CD4-positive, alpha-beta T cell treated with Interleukin-1 beta for 1 hour (primary cell): ENCODE measurements at places on chromosomes 16 and 17.

DNA sequence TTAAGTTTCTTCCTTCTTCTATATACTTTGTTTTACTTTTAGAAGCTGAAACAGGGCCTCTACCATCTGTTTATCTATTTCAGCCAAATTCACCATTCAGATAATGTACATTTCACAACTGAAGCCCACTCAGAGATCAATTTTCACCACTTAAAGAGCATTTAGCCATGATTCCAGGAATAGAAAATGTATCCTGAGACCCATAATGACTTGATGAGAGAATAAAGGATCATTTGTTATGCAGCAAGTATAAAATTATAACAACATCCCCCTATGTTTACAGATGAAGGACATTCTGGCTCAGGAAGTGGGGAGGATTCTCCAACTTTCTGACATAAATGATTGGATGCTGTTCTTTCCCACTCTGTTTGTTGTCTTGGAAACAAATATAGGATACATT, 962.1 kb upstream of the EEF2KMT start:
- DNase-seq, result no peak

DNA sequence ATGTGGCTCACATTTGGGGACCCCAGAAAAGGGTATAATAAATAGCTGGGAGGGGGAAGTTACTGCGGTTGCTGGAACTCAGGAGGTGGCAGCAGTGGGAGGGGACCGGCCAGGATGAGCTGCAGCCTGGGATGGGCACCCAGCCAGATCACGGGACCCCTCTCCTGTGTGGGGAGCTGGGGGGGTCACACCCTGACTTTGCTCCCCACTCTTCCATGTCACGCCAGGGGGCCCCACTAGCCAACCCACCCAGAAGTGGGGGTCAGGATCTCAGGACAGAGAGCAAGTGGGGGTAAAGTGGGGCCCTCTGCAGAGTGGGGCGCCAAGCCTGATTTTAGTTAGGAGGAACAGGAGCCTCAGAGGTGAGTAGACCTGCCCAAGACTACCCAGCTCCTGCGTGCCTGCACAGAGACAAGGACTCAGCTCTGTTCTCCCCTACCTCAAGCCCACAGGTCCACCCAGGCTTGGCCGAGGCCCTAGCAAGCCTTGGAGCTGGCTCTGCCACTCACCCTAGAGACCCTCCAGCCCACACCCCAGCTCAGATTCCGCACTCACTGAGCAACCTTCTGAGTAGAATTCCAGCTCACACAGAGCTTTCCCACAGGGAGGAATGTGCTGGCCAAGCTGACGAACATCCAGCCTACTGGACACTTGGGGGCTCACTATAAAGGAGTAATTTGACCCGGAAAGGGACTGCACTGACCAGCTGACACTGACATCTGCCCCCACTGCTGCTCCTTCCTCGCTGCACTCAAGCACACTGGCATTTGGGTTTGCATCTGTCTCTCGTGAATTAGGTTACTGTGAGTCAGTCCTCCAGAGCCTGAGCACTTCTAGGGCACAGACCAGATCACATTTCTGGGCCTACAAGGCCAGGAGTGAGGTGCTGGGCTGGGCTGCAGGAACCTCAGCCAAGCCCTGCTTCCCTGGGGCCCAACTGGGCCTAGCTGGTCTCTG, 310.1 kb downstream of the C16orf95 start:
- DNase-seq, result no peak

GRCh38 chr17:63267846-63268245, 178.3 kb downstream of the CYB561 start:
- DNase-seq, result no peak

GRCh38 chr16:77918809-77919707, 103.3 kb upstream of the CLEC3A start:
- no peak for DNase-seq

DNA sequence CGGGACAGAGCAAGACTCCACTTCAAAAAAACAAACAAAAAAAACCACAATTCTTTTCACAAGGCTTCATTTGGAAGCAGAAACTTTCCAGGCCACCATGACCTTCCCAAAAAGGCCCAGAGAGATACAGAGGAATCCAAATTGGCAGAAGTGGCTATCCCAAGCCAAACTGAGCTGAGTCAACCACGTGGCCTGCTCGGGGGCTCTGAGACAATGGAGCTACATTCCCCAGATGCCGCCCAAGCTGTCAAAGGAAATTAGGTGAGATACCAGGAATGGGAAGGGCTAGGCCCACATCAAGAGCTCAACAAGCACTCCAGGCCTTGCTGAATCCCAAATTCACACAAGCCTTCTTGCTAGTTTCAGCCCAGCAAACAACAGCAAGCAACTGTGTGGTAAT, 5.7 kb upstream of the EXOSC6 start:
- no peak for DNase-seq

DNA sequence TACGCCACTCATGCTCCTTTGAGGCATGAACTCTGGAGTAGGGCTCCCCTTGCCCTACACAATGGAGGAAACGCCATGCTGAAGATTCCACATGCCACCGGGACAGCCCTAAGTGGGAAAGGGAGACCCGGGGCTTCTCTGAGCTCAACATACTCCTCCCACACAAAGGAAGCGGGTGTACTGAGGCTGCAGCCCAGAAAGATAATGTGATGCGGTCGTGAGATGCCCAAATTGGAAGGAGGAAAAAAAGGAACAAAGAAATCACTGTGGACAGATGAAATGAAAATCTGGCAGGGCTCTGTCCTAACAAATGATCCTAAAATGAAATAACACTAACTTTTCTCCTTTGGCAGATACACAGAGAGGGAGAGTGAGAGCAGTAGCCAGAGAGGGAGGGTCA, 182.1 kb downstream of the ZFHX3 start:
- no peak for DNase-seq

GRCh38 chr16:52547834-52548215, 882 bp upstream of the TOX3 start:
- DNase-seq, result no peak

DNA sequence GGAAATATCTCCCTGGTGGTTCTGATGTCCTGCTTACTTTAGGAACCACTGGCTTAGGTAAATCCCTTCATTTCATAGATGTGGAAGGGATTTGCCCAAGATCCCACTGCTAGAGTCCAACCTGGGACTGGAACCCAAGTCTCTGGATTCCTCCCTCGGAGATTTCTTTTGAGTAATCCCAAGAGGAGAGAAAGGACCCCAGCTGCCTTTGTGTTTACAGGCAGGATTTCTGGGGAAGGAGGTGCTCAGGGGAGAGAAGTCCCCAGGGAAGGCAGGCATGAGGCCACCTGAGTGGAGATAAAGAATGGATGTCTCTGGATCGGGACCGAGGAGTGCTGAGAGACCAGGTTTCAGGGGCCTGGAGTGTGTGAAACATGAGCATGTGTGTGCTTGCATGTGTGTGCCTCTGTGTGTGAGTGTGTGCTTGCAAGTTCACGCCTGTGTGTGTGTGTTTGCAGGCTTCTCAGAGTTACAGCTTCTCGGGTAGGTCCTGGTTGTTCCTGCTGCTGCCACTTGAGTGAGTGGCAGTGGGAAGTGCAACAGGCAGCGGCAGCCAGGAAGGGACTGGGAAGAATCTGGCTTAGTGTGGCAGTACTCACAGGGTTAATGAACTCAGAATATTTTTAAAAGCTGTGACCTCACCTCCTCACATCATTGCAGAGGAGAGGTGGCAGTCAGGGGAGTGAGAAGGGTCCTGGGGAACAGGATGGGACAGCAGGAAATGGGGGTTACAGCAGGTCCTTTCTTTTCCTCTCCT, 2.2 kb downstream of the KCNH6 start:
- DNase-seq, result no peak

DNA sequence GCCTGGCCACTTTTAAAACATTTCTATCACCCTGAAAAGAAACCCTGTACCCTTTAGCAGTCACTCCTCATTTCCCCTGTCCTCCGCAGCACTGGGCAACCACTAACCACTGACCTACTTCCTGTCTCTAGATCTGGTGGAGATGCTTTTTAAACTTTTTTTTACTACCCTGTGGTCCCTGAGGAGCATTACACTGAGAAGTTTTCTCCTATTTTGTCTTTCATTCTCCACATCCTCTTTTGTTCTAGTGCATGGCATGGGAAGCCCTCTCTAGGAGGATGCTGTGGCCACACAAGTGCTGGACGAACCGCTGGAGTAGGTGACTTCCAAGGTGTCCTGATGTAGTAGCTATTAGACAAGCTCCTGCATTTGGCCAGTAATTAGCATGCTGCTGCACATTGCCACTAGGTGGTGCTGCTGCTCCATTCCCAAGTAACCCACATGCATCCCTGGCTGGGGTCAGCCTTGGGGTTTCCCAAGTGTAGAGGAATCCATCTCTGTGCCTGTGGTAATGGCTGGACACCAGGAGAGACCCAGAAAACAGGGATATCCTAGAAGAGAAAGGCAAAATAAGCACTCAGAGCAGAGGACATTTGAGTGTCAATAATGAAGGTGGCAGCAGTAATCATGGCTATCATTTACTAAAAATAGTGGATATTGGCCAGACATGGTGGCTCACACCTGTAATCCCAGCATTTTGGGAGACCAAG, 143.8 kb upstream of the CRHR1 start:
- peak; percentile 67 for DNase-seq

DNA sequence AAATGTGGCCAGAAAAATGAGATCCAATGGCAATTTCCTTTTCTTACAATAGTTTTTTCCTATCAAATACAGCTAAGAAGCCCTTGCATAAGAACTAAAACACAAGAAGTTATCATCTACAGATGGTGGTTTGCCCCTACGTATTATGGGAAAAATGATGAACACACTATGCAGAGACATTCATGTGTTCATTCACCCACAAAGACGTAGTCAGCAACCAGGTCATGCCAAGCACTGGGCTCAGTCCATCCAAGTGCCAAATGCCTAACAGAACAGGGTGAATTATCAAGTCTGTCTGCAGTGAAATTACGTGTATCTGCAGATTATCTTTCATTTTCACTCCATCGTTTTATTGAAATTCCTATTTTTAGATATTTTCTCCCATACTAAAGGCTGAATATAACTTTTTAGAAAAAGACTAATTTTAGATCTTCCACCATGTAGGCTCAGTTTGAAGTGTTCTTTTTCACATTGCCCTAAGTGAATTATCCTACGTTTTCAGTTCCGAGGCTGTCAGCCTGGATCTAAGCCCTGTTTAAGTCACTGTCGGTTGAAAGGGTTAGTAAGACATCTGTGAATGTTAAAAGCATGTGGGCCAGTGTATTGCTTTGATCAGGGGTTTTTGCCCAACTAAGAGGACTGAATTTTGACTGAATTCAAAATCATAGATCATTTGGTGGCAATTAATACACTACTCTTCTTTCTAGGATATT, 78.1 kb upstream of the DHX40 start:
- DNase-seq, result no peak

DNA sequence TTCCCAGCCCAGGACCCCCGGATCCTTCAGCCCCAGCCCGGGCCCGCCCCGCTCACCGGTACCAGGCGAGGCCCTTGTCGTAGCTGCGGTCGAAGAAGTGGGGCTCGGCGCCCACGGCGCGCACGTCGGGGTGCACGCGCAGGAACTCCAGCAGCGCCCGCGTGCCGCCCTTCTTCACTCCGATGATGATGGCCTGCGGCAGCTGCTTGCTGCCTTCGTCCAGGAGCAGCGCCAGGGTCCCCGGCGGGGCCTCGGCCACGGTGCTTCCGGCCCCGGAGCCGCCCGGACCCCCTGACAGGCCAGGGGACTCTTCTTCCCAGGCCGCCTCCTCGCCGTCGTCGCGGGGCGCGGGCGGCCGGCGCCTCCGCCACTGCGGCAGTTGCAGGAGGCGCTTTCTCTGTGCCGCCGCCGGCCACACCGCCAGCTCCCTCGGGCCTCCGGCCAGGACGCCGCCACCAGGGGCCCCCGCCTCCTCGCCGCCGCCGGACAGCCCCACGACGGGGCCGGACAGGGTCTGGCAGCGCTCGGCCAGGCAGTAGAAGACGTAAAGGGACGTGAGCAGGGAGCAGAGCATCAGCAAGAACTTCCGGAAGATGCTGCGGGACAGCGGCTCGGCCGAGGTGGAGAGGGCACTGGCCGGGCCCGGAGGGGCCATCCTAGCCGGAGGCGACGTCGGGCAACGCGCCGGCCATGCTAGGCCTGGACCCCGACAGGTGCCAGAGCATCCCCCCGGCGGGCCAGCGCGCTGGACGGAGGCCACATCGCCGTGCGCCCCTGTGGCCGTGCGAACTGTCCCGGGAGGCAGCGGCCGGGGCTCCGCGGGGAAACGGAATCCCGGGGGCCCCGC, 1.0 kb downstream of the HS3ST3A1 start:
- DNase-seq, result no peak

DNA sequence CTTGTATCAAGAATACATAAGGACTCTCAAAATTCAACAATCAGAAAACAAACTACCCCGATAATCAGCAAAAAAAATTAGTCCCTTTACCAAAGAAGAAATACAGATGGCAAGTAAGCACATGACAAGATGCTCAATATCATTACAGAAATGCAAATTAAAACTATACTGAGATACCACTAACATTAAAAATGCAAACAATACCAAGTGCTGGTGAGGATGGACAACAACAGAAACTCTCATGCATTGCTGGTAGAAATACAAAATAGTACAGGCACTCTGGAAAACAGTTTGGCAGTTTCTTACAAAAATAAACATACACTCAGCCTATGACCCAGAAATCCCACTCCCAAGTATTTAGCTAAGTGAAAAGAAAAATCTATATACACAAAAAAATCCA, 7.5 kb downstream of the CEP112 start:
- no peak for DNase-seq

DNA sequence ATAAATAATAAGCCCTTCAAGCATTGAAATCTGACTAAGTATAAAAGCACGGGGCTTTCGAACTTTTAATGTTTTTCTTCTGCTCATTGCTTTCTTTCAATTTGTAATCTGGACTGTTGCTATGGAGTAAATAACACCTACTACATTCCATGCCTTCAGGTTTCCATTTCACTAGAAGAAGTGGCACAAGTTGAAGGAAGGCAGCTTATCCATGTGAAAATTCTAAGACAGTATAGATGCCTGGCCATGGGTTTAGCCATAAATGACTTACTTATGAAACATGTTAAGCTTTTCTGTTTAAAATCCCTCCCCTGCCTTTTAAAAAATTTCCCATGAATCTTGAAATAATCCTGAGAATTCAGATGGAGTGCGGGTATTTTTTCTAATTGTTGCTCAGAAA, 30.6 kb downstream of the KCNJ16 start:
- DNase-seq, result no peak

GRCh38 chr16:2474877-2475412, at the start of gene TBC1D24:
TBC1D24 (plus strand) TSS chr16:2475127; CDS start chr16:2496149, 21,022 bp downstream.
- peak; percentile 89 for DNase-seq

- peak; percentile 50 for DNase-seq
Measured at GRCh38 chr16:81841722-81842121, 62.6 kb downstream of the PLCG2 start.

- DNase-seq, result no peak
Measured at GRCh38 chr17:48644159-48644558, 18.0 kb upstream of the HOXB9 start.

DNA sequence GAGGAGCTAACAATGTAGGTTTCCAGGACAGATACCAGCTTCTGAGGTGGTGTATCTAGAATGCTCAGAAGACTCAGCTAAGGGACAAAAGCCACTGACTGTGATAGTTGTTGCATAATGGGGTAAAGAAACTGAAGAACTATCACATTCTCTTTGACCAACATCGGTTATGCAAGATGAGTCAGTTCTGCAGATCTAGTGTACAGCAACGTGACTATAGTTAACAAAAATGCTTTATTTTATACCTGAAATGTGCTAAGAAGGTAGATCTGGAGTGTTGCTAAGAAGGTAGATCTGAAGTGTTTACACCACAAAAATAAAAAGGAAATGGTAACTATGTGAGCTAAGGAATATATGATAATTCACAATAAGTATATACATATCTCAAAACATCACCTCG, 2.5 kb downstream of the KRTAP9-6 start:
- no peak for DNase-seq

- DNase-seq, result peak; percentile 38
Measured at GRCh38 chr17:78785011-78785662, 3.1 kb upstream of the CYTH1 start.
